ENCODE measurements at places on chromosomes 5 and 9. TPM values are rescaled to one million over a fixed set of nuclear protein-coding genes. Genes with fewer than 3 reads are reported as not detected.

- DNase-seq: peak; percentile 44
Measured at GRCh38 chr5:80125962-80126480, 90.9 kb downstream of the THBS4 start.

GRCh38 chr5:127891942-127892341, 188.8 kb downstream of the CCDC192 start:
- DNase-seq: no peak

DNA sequence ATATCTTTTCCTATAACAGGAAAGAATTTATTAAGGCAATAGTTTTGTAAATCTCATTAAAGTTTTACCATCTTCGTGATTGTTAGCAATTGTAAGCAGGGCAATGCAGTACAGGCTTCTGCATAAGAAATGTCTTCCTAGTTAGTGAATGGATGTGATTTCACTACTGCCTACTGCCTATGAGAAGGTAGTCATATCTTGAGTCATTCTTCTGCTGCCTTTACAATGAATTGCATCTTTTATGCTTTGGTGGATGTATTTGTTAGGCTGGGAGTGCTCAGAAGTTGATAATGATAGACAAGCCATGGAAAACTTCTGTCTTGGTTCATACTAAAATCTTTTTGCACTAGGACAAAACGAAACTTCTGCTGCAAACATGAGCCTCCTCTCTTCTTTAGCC, 128.0 kb downstream of the ADAMTSL1 start:
- no peak for DNase-seq

GRCh38 chr5:171157775-171158174, 151.3 kb upstream of the TLX3 start:
- no peak for DNase-seq

- peak; percentile 37 for DNase-seq
Measured at GRCh38 chr5:170438581-170438980, 49.4 kb upstream of the KCNMB1 start.

- DNase-seq: no peak
Measured at GRCh38 chr5:68266457-68266856, 50.9 kb downstream of the PIK3R1 start.

GRCh38 chr9:133090752-133091385, 29.1 kb downstream of the CEL start:
- no peak for DNase-seq

DNA sequence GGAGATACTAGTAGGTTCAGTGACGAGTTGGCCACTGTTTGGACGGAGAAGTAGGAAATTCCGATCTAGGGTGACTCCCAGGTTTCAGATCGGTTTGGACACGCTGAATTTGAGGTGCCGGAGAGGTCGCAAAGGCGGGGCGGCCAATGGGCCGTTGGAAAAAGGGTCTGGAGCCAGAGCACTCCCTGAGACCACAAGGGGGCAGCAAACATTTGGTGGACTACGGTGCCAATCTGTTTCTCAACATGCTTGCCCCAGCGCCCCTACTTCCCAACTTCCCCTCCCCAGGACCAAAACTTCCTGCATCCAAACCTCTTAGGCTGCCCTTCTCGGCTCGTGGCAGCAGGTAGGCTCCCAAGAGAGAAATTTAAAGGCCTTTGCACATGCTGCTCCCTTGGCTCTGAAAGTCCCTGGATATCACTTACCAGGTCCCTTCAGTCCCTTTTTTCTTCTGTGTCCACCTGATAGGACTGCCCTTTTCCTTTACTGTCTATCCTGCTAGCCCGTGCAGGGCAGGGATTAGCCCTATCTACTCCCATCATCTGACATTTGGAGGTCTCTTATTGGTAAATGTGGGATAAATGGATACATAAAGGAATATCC, 992 bp upstream of the RPP25L start:
- peak; percentile 83 for DNase-seq

GRCh38 chr5:138883211-138883610, 8.1 kb upstream of the LRRTM2 start:
- DNase-seq: no peak

GRCh38 chr5:74415695-74416102, 224.8 kb downstream of the ENC1 start:
- DNase-seq: no peak

- DNase-seq: no peak
Measured at GRCh38 chr5:88657136-88657535, 225.8 kb downstream of the MEF2C start.

GRCh38 chr5:173741087-173741486, 124.6 kb upstream of the BOD1 start:
- no peak for DNase-seq

DNA sequence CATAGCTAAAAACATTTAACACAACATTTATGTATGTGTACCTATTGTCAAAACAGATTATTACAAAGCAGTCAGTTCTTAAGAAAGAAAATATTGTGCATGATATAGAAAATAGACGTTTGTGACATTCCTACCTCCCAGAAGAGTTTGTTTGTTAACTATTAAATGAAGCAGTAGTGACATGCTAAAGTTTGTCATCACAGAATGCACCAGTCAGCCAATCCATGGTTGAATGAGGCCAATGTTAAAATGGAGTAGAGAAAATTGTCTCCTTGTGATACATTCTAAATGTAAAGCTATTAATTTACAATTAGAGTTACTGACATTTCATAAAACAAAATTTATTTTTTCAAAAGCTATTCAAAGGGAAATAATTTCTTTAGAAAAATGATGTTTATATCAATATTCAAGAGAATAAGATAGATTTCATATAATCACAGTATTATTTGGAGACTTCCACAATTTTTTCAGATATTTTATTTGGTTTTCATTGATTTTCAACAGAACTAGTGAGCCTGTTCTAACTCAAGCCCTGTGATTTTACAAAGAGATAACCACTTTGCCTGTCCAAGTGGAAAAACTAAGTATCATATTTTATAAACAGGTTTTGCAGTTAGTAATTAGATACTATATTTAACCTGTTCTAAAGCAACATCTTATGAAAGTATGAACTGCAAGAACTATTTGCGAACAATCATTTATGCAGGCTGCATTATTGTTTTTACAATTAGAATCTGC, 176.8 kb downstream of the ISL1 start:
- no peak for DNase-seq

DNA sequence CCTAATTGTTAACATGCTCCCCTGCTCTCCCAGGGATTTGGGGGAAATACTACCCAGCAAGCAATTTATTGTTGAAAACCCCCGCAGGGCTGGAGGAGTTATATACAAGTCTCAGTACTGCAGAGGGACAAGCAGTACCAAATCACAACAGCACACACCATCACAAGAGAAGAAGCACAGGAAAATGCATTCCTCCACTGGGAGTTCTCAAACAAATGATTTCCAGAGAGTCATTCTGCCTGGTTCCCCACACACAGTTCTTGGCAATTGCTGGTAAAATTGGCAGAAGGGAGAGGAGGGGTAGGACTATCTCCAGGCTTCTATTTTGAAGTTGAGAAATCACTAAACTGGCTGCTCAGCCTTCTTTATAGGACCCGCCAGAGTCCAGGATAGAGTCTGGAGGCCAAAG, 16.8 kb downstream of the SIL1 start:
- no peak for DNase-seq

- no peak for DNase-seq
Measured at GRCh38 chr5:32499261-32499660, 54.7 kb upstream of the ZFR start.

DNA sequence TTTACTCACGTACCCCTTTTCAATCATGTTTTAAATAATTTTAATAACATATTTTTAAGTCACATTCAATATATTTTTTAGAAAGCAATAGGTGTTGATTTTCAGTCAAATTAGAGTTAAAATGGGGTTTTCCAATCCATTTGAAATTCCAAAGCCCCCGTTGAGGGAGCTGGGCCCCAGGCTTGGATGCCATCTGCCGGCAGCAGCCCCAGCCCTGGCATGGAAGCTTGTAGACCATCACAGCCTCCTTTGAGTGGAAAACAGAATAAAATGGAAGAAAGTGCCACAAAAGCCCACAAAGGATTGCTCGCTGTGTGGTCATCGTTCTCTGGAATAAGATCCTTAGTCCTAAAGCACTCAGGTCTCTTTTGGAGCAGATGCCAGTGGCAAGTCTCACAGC, 81.4 kb downstream of the SEMA5A start:
- DNase-seq: no peak

DNA sequence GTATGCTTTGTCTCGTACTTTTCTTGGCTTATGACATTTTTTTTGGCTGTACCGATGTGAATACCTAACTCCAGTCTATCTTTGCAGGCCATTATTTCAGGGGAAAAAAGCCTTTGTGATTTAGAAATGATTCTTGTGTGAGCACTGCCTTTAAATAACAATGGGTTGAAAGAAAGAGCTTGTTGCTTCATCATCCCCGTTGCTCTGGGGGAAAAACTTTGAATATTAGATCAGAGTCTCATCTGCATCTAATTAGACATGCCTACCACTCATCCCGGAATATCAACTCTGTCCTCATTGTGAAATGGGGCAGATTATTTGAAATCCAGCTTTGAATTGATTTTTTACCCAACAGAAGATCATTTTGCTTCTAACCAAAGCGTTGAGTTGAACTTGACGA, 13.5 kb downstream of the CXCL14 start:
- no peak for DNase-seq

- DNase-seq: no peak
Measured at GRCh38 chr9:116899337-116900006, 212.4 kb downstream of the TRIM32 start.

DNA sequence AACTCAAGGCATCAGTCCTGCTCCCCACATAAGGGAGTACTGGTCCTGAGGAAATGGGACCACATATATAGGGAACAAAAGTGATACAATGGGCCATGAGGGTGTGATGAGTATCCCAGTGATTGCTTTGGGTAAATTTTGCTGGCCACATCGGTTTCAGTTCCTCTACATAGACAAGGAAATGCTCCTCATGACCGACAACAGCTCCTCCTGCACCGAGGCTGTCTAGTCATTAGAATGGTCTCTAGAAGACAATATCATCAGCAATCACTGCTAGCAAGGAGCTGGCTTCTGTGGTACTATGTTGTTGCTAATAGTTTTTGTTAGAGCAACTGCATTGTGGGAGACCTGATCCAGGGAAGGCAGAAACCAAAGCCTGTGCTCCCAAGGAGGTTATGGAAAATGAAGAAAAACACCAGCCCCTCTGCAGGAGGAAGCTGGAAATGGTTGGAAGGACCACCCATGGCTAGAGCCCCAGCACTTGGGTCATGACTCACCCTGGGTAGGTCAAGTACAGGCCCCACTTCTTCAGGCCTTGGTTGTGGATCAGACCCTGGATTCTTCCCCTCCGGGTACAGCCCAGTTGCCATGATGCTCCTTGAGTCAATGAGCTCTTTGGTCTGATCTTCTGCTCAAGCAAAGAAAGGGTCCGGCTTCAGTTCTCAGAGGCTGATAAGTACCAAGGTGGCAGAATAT, 3.4 kb upstream of the CTSL start:
- no peak for DNase-seq

DNA sequence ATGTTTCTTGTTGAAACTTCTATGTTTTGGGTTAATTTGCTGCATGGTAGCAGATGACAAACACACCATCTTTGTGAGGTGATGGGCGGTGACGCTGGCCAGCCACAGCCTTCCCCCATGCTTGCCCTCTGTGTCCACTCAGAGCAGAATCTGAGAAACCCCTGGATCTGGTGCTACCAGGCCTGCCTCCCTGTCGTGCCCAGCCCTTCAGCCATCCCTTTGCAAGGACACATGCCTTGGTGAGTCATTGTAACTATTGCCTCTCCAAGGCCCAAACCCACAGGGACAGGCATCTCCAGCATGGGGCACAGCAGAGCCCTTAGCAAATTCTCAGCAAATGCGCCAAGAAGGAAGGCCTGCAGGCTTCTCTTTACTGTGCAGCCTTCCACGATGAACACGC, 48.1 kb upstream of the FCN1 start:
- DNase-seq: no peak

DNA sequence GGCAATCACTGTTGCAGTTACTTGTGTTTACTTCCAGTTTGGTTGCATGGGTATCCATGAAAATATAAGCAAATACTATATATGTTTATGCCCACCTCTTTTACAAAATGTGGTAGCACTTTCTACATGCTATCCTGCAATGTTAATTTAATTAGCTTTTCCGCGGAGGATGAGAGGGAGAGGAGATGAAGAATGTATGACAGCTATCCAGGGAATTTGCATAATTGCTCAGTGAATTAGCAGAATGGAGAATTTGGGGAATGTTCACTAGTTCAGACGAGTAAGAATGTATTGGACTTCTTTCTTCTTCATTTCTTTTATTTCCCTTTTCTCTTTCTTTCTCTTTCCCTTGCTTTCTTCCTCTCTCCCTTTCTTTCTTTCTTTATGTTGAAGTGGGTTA, 140.7 kb upstream of the SLC28A3 start:
- no peak for DNase-seq

DNA sequence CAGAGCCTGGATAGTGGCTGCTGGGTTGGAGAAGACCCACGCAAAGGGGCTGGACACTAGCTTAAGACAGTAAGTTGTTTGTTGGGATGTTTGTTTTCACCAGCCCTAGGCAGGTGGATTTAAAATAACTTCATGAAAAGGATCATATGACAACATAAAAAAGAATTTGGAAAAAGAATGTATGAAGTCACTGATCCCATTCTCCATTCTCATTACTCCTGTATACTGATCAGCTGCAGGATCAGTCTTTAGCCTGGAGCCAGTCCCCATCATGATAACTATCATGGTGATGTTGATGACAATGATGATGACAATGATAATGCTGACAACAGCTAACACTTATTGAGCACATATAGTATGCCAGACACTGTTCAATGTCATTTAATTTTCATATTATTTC, 92.1 kb upstream of the IFNE start:
- no peak for DNase-seq

- no peak for DNase-seq
Measured at GRCh38 chr9:126424511-126424910, 97.9 kb downstream of the MVB12B start.

Gene STK10
- 327 TPM for total RNA-seq

Gene HAPLN1
- total RNA-seq: not detected

Gene SLC36A2
- total RNA-seq: not detected

Gene LCN15
- total RNA-seq: not detected

Gene GPR151
- total RNA-seq: not detected

Gene CNTNAP3
- total RNA-seq: not detected

Gene PDZD2
- not detected for total RNA-seq

Gene C9
- not detected for total RNA-seq

Gene CEL
- total RNA-seq: 1.7 TPM

Gene GBGT1
- 3.9 TPM for total RNA-seq

Gene CER1
- total RNA-seq: not detected

Gene ADAMTS2
- total RNA-seq: not detected

Gene PGM5
- total RNA-seq: not detected

Gene PCDHB16
- not detected for total RNA-seq

Gene PCDHB13
- total RNA-seq: not detected
